ENCODE measurements at places on chromosomes 3 and 15.

DNA sequence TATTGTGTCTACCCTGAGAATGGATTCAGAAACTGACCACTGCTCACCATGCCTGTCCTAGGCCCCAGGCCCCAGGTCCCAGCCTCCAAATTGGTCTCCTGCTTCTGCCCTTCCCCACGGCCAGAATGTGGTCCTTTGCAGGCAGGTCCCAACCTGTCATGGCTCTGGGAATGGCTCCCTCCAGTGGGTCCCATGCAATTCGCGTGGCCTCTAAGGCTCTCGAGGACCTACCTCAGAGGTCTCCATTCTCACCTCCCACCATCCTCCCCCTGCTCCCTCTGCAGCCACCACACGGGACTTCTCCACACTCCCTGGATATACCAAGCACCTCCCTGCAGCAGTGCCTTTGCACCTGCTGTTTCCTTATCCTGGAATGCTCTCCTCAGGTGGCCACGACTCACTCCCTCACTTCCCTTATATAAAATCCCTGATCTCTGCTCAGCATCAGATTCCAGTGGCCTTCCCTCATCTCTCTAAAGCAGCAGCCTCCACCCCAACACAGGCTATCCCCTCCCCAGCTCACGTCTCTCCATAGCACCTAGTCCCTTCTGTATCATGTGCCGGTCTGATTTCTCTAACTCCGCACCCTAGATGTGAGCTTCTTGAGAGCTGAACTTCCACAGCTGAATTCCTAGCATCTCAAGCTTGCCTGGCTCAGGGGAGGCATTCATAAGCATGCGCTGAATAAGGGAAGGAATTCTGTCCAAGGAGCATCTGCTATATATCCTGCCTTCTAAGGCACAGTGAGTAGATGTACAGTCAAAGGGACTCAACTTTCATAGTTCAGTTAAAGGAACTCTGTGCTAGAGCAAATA is 56.9 kb downstream of the ARRDC4 start:
- no peak for DNase-seq

GRCh38 chr3:151866711-151867410 is 6.6 kb upstream of the SUCNR1 start:
- DNase-seq = no peak

- peak; percentile 67 for DNase-seq
Observed at GRCh38 chr3:46558184-46559043, 7.7 kb downstream of the LRRC2 start.

DNA sequence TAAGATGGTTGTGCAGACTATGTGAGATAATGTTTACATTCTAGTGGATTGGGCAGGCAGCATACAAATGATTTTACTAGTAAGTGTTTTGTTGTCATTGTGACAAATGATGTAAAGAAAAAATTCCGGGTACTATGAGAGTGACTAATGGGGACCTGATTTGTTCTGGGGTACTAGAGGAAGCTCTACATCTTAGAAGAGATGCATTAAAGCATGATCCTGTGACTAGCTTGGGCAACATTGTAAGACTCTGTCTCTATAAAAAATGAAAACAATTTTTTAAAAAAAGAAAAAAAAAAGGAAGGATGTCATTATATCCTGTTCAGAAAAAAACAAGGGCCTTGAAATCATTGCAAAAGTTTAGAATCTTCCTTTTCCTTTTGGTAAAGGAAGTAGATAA is 58.1 kb upstream of the MYRIP start:
- DNase-seq = no peak

- no peak for DNase-seq
Observed at GRCh38 chr15:49817100-49817499, 196.3 kb downstream of the DTWD1 start.

GRCh38 chr15:52636459-52636858 is 42.7 kb downstream of the ATOSA start:
- no peak for DNase-seq

GRCh38 chr15:31555022-31555421 is 228.4 kb downstream of the KLF13 start:
- no peak for DNase-seq

DNA sequence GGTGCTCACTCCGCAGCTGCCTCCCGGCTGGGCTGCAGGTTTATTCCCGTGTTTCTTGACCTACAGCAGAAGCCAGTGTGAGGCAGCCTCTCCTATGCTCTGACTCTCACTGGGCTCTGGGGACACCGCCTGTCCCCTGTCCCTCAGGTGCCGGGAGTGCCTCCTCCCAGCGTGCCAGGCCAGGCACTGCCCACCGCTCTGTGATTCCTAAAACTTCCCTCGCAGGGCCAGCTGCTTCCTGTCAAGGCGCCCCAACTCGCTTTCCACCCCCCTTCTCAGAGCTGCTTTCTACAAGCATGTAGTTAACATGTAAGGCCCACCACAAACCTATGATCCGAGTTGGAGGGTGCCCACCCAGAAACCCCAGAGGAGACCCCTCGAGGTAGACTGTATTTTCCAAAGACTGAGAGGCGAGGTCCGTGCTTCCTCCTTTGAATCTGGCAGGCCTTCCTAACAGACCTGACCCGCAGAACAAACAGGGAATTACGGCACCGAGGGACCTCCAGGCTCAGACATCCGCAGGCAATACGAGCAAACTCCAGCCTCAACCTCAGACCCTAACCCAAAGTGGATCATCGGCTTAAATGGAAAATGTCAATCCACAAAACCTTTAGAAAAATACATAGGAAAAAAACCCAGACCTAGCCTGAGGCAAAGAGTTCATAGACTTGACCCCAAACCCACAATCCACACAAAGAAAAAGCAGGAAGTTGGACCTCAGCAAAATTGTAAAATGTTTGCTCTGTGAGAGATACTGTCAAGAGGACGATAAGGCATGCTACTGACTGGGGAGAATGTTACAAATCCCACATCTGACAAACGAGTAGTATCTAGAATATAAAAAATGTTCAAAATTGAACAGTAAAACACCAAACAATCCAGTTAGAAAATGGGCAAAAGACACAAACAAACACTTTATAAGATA is 121.3 kb upstream of the IQSEC1 start:
- DNase-seq = no peak

DNA sequence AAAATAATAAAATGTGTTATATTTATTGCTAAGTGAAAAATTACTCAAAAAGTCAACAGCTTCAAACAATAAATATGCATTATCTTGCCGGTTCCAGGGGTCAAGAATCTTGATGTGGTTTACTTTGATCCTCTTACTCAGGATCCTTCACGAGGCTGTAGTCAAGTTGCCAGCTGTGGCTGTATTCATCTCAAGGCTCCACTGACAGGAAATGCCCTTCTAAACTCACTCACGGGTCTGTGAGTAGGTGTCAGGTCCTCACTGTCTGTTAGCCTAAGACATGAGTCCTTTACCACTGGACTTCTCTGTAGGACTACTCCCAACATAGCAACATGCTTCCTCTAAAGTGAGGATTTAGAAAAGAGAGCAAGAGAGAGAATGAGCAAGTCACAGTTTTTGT is 983.0 kb downstream of the SI start:
- DNase-seq = no peak

GRCh38 chr3:115784739-115785536 is 161.6 kb downstream of the GAP43 start:
- peak; percentile 95 for DNase-seq

GRCh38 chr3:133040696-133041523 is 2.7 kb downstream of the TMEM108 start:
- no peak for DNase-seq

DNA sequence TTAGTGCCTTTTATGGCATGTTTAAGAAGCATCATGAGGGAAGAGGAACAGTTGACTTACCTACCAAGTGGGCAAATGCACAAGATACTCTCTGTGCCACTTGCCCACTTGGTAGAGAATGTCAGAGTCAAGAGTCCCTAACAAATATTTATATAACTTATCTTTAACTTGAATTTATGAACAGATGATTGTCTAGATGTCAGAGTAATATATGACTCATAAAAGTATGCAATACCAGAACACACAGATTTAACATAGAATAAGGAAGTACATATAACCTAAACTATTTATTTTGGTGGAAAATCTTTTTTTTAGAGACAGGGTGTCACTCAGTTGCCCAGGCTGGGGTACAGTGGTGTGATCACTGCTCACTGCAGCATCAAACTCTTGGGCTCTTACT is 130.0 kb upstream of the NANOGP8 start:
- no peak for DNase-seq

- DNase-seq = no peak
Observed at GRCh38 chr3:188241072-188241471, 87.1 kb downstream of the LPP start.

DNA sequence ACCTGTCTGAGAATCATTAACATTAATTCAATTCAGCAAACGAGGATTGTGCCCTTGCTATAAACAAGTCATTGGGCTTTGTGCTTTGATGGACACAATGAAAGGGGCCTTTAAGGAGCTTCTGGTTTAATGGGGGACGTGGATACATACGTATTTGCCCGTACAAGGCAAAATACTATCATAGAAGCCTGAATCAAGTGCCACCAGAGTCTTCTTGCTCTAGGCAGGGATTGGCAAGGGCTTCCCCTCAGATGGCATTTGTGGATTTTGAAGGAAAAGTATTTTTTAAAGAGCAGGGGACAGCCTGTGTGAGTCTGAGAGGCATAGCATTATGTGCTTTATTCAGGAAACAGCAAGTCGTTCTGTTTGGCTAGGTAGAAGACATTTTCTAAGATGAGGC is 83.7 kb upstream of the NEDD4 start:
- no peak for DNase-seq

GRCh38 chr3:152760591-152760990 is 74.3 kb upstream of the P2RY1 start:
- no peak for DNase-seq

DNA sequence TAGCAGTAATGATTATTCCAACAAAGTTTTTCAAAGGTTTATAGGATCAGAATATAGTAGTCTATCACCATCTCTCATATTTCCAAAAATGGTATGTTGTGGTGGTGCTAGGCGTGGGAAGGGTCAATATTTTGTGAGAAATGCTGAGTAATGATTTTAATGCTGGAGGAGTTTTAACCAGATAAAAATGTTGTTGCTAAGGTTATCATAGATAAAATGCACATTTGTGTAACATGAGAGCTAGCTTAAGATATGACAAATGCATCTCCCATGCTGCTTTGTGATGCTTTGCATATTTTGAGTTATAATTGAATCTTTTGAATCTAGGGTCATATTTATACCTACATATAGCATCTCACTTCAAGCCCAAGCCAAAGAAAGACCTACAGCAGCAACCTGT is 103.9 kb upstream of the ROBO1 start:
- DNase-seq = no peak

- DNase-seq = no peak
Observed at GRCh38 chr15:96162322-96162721, 168.2 kb upstream of the NR2F2 start.

DNA sequence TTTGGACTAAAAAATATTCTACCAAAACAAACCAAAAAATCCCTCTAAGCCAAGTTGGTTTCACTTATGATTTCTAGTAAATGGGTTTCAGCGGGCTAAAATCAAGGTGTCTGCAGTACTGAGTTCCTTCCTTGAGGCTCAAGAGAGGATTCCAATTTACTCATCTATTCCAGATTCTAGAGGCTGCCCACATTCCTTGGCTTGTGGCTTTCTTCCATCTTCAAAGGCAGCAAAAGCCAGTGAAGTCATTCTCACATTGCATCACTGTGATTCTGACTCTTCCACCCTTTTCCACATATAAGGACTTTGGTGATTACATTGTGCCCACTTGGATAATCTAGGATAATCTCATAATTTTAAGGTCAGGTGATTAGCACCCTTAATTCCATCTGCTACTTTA is 48.1 kb downstream of the DPPA2 start:
- no peak for DNase-seq

GRCh38 chr15:74857082-74857655 is 14.2 kb upstream of the ULK3 start:
- DNase-seq = no peak

DNA sequence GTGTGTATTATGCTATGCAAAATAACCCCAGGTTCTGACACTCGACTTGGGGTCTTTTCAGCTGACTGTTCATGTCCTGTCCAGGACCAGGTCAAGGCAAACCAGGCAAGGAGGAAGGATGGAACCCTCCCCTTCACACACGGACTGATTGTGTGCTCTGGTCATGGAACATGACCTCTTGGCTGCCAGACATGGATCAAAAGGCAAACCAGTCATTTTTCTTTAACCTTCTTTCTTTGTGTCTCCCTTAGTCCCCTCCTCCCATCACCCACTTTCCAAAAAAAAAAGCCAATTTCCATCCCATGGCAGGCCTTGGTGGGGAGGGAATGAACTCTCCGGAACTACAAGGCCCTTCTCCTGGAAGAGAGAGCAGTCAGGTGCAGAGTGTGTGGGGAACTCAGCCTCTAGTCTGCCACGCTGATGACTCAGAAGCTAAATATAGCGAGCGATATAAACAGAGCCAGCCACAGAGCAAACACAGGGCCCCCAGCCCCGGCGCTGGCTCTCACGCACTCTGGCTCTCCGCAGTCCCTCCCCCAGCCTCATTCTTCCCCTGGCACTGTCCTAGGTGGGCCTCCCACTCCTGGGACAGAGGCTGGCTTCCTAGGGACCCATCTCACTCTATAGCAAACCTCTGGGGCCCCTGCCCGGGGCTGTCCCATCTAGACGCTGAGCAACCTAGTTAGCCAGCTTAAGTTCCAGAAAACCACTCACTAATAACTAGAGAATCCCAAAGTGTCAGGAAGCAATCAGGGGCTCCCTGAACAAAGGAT is 10.0 kb downstream of the BMF start:
- peak; percentile 75 for DNase-seq

DNA sequence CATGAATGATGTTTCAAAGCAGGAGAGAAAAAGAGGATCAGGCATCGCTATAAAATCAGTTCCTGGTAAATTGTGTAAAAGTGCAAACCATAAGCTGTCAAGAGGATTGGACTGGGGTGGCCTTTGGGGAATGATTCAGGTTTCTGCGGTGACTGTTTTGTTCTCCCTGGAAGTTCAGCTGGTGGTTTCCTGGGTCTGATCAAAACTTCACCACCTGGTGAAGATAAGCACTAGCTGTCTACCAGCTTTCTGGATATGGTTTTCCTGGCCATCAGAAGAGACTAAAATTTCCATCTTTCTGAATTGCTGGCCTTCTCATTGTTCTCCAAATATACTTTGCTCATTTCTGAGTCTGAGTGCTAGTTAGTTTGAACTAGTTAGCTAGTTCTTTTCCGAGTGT is 2.7 kb upstream of the NANOGP8 start:
- DNase-seq = no peak

DNA sequence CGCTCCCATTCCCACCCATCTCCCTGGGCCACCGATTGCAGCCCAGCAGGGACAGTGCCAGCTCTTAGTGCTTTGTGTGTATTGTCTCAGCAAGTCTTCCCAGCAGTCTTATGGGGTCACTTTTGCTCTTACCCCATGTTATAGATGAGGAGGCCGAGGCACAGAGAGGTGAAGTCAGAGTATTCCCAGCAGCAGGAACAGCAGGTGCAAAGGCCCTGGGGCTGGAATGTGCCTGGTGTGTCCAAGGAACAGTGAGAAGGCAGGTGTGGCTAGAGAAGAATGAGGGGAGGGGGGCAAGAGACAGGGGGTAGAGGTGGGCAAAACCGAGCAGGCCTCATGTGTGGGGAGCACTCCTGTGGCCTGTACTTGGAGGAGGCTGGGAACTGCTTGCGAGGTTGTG is 12.8 kb upstream of the DUSP7 start:
- DNase-seq = no peak

- DNase-seq = no peak
Observed at GRCh38 chr3:104556372-104557078, 810.2 kb upstream of the ALCAM start.
